ENCODE measurements at places on chromosomes 7 and 10. TPM values are rescaled to one million over a fixed set of nuclear protein-coding genes. Genes with fewer than 3 reads are reported as not detected.

GCK gene
- total RNA-seq: 1.6 TPM

CFAP46 gene
- 0.38 TPM for total RNA-seq

WDR37 gene
- 12.5 TPM for total RNA-seq

PDE6C gene
- not detected for total RNA-seq

ARL3 gene
- total RNA-seq: 6.2 TPM

Measured in smooth muscle cell of the coronary artery (primary cell).